ENCODE measurements at places on chromosomes 2 and 18.

DNA sequence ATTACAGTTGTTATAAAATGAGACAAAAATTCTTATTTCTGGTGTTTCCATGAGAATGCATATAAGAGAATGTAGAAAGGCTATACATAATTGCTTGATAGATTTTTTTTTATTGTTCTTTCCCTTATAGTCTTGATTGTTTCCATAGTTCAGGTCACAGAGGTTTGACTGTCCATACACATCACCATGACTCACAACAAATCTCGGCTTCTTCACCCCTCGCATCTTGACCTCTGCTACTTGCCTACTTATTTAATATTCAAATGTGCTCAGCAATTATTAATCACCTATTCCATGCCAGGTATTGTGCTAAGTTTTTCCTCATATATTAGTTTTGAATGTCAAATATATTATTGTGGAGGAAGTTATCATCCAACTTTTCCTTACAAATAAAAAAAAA lies 789.6 kb downstream of the RNF144A start:
- DNase-seq: no peak

DNA sequence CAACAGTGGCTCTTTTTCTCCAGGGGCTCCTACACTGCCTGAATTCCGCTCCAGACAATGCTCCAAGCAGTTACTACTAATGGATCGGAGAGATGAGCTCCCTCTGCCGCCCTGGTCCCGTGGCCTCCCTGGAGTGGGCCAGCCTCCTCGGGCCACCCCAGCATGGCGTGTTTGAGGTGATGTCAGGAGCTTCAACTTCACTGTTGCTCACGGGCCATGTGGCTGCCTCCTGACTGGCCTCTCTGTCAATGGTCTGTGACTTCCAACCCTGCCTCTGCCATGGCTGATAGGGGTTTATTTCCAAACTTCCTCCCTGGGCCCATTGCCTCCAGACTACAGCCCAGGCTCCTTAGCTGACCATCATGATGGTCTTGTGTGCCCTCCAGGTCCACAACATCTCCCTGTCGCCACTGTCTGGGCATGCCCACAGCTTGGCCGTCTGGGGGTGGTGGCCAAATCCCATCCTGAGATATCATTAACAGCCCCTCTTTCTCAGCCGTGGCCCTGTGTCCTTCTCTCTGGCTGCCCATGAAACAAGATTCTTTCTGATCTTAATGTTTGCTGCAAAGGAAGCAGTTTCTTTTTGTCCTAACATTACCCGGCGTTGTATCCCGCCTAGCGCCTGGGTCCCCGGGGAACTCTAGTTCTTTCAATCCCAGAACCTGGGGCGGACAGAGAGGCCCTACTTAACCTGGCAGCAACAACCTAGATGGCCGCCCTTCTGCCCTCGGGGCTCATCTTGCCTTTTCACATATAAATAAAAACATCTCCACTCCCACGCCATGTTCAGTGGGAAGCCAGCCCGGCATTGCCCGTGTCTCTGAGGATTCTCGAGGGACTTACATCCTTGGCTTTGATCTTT lies 38.1 kb downstream of the ATOH8 start:
- DNase-seq: no peak

DNA sequence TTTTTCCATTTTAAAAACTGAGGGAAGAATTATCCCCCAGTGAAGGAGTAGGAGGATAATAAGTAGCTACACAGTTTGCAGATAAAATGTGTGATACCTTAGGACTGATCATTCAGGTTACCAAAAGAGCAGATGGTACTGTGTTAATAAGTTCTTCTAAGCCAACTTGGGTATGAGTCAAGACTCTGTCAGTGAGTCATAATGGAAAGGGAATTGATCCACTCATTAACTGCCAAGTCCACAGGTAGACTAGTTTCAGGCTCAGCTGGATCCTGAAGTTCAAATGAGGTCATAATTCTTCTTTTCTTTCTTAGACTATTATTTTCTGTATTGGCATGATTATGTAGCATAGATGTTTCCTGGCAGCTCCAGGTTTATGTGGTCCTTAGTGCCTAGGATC lies 142.4 kb upstream of the ALPP start:
- DNase-seq: no peak

- DNase-seq: no peak
These were observed 433 bp downstream of the ZFP36L2 start for GRCh38 chr2:43225788-43226557.

DNA sequence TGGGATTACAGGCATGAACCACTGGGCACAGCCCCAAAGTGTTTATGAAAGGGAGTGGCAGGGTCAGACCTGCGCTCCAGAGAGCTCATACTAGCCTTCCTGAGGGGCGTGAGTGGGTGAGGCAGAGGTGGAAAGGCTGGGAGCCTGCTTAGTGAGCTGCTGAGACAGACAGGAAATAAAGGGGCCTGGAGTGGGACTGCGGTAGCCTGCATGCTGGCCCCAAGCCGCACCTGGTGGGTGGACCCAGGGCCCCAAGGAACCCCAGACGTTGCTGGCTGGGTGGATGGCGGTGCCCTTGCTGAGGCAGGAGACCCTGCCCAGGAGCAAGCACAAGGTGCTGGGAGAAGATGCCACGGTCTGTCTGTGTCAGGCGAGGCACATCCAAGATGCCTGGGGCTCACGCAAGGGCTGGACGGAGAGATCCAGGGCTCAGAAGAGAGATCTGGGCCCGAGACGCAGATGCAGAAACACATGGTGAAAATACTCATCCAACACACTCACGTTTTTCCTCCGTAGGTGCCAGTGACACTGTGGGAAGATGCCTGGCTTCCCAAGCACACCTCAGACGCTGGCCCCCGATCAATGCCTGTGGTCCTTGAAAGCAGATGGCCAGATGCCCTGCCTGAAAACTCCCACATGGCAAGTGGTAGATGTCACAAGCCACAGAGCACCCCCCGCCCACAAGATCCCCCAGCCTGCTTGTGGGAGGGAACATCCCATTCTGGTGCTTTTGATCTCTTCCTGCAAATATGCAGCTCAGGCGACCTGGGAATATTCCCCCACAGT lies 151.1 kb downstream of the GLI2 start:
- no peak for DNase-seq

GRCh38 chr18:12679183-12679786 lies 21.4 kb upstream of the SPIRE1 start:
- no peak for DNase-seq

DNA sequence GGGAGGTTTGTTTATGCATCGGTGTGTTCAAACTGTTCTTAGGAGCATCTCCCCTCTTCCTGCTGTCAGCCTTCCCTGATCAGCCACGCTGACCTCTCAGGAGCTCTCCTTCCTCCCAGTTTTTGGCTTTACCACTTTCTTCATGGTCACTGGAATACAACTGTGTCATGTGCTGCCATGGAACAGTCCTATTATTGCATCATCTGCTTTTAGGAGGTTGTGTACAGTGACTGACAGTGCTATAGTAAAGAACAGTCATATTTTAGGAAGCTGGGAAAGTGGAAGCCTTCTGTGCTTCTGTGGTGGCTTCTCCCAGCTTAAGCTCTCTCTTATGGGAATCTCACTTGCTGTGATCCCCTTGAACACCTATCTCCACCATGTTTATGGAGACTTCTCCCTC lies 165.5 kb downstream of the TPGS2 start:
- DNase-seq: no peak

- DNase-seq: no peak
These were observed 169.8 kb upstream of the SALL3 start for GRCh38 chr18:78809845-78810244.

- no peak for DNase-seq
These were observed 69.2 kb upstream of the EDAR start for GRCh38 chr2:109058191-109058632.

- DNase-seq: no peak
These were observed 398.9 kb downstream of the NCKAP5 start for GRCh38 chr2:133169274-133169912.

GRCh38 chr2:88603146-88603545 lies 24.1 kb downstream of the EIF2AK3 start:
- DNase-seq: no peak
